ENCODE measurements at places on chromosomes 2 and 18.

DNA sequence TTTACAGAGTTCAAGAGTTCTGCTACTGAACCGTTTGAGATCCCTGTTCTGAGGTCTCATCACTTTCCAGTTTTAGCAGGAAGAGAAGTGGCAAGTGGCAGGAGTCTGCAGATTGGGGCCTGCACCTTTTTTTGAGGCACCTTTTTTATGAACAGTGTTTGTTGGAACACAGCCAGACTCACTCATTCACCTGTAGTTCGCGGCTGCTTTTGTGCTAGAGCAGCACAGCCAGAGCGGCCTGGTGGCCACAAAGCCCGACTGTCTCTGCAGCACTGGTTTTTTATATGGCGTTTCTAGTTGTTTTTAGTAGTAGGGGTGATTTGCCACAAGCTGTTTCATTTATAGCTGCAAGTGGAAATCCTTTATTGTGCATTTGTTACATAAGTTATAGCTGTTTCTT is 8.6 kb downstream of the ACP1 start:
- DNase-seq, result peak; percentile 58

DNA sequence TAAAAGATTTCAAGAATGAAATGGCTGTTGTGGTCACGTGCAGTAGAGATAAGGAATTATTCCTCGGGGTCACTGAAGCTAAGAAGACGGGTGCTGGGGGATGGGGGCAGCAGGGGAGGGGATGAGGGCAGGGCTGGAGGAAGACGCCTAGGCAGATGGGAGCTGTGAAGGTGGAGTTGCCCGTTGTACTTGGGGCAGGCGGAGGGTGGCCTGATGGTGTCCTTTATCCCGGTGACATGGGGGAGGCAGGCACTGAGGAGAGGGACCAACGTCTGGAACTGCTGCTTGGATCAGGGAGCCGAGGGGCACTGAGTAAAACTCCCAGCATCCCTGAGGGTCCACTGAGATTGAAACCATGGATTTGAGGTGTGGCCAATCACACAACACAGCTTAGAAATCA is 64.9 kb downstream of the ZCCHC2 start:
- no peak for DNase-seq

DNA sequence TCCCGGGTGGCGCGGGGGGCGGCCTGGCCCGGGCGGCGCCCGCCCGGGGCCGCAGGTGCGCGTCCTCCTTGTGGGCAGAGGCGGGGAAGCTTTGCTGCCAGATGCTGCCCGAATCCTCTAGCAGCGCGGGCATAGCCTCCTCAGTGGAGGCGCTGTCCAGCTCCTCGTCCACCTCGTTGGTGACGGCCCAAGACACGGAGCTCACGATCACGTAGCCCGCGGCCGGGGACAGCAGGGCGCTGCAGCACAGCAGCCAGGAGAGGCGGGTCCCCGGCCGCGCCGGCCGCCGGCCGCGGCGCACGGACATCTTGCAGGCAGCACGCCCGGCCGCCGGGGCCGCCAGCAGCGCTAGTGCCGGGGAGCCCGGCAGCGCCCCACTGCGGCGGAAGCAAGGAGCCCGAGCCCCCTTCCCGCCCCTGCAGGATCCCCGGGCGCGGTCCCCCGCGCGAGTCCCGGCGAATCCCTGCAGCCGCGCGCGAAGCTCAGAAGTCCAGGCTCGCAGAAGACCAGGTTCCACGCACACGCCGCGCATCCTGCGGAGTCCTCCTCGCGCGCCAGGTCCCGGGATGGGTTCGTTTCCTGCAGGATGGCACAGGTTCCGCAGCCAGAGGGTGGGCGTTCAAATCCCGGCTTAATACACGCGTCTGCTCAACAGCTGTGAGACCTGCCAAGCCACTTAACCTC is at the start of gene CREG2:
Gene CREG2, minus strand, starts transcription at position 353 of the 684 bp plus-strand sequence. Its CDS starts 46 bp downstream, at position 307.
- peak; percentile 60 for DNase-seq

GRCh38 chr2:18384242-18384641 is 176.2 kb downstream of the RDH14 start:
- DNase-seq, result no peak

- no peak for DNase-seq
Measured at GRCh38 chr2:67566958-67567635, 170.0 kb downstream of the ETAA1 start.

- no peak for DNase-seq
Measured at GRCh38 chr18:8354304-8354703, 254.9 kb upstream of the RAB12 start.

DNA sequence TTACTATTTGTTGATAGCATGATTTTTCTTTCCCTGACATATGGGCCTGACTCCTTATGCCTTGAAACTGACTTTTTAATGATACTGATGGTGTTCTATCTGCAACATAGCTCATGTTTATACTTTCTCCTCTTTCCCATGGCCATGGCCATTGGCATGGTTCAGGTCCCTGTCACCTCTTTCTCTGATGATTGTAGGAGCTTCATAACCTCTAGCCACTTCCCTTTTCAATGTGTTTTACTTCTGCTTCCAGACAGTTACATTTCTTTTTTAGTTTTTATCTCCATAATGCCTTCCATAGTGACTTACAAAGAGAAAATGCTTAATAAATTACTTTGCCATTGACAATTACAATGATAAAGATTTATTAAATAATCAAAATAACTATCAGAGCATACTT is 177.9 kb upstream of the SETBP1 start:
- no peak for DNase-seq

- DNase-seq, result peak; percentile 62
Measured at GRCh38 chr2:1864981-1865421, 120.7 kb upstream of the PXDN start.

DNA sequence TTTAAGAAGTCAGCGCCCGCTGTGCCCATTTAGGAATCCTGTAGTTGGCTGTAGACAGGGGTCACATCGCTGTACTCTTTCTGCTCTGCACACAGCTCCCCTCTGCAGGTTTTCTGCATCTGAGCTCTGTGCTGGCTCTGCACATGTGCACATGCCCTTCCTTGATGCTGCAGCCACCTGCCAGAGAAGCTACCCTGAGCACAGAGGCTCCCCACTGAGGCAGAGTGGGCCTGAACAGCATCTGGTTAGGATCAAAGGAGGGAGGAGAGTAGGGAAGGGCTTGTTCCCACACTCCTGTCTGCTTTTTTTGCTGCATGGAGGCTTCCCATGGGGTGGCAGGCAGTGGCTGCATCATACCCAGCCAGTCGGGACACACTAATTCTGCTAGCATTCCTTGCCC is 238.9 kb downstream of the FHOD3 start:
- peak; percentile 74 for DNase-seq

DNA sequence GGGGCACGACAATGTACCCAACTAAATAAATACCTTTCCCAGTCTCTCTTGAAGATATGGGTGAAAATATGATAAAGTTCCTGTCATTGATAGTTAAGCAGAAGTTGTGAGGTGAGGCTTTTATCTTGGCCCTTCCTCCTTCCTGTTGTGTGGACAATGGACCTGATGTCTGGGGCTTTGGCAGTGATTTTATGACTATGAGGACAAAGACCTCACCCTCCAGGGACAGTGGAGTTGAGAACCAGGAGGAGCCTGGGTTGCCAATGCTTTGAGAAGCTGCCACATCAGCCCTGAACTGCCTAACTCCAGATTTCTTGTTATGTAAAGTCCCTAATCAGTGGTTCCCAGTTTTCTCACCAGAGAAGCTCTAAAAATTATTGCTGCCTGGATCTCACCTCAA is 20.8 kb upstream of the MGAT4A start:
- no peak for DNase-seq

GRCh38 chr2:63834401-63834800 is 7.3 kb upstream of the UGP2 start:
- peak; percentile 62 for DNase-seq

- peak; percentile 52 for DNase-seq
Measured at GRCh38 chr2:22904126-22904684, 480.8 kb upstream of the KLHL29 start.

- DNase-seq, result peak; percentile 7
Measured at GRCh38 chr18:27005589-27005988, 140.1 kb upstream of the AQP4 start.
